Stimulated activated CD8-positive, alpha-beta memory T cell treated with anti-CD3 and anti-CD28 coated beads, Interleukin-2, amount 100 ng/mL, for 48 hours (primary cell): ENCODE measurements at places on chromosomes 1 and 21.

- no peak for DNase-seq
Measured at GRCh38 chr1:15028102-15028501, 125.4 kb upstream of the TMEM51 start.

DNA sequence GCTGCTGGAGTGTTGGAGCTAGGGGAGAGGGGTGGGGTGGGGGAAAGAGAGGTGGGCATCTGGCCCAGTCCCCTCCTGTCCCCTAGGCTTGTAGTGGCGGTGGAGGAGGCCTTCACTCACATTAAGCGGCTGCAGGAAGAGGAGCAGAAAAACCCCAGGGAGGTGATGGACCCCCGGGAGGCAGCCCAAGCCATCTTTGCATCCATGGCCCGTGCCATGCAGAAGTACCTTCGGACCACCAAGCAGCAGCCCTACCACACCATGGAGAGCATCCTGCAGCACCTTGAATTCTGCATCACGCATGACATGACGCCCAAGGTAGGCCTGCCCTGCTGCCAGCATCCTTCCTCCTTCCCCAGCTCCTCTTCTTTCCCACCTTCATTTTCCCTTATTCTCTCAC is 23.6 kb downstream of the VANGL2 start:
- no peak for DNase-seq

DNA sequence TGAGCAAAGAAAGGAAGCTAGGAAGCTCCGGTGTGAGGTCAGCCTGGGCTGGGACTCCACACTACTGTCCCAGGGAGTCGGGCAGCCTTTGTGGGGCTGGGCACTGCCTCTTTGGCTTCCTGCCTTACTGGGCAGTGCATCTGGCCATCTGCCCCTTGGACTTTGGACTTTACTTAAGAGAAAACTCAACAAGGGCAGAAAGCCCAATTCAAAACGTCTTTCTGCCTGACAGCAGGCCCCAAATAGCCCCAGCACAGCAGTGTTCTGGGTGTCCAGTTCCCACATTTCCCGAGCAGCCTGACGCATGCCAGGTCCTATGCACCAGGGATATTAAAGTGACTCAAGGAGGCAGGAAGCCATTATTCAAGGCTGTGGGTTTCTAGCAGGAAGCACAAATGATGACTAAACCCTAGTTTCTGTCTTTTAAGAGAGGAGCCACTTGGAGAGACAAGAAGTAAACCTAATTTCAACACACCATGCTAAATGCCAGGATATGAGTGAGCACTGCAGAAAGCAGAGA is 37.9 kb upstream of the EDEM3 start:
- DNase-seq = no peak

- no peak for DNase-seq
Measured at GRCh38 chr1:237873487-237874211, 17.1 kb downstream of the ZP4 start.

- DNase-seq = no peak
Measured at GRCh38 chr1:76153841-76154205, 79.3 kb downstream of the ST6GALNAC3 start.

GRCh38 chr1:154456631-154457030 is 45.4 kb upstream of the TDRD10 start:
- DNase-seq = no peak

- no peak for DNase-seq
Measured at GRCh38 chr1:169025412-169025811, 81.1 kb upstream of the ATP1B1 start.

DNA sequence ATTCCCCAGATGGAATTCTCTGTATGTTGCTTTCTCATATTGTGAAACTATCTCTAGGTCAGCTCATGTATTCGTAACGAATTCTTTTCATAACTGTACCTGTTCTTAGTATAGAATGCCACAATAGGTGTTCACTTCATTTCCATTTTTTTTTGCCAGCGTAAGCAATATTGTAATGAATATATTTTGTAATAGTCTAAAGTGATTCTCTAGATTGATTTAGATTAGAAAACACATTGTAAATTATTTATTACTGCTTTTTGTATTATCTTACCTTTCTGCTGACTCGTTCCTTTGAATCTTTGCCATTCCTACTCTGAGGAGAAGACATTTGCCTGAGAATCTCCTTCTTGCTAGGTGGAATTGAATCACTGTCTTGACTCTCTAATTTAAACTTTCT is 14.8 kb downstream of the PDC start:
- no peak for DNase-seq

GRCh38 chr1:32073299-32074229 is 825 bp downstream of the TMEM39B start:
- DNase-seq = no peak

DNA sequence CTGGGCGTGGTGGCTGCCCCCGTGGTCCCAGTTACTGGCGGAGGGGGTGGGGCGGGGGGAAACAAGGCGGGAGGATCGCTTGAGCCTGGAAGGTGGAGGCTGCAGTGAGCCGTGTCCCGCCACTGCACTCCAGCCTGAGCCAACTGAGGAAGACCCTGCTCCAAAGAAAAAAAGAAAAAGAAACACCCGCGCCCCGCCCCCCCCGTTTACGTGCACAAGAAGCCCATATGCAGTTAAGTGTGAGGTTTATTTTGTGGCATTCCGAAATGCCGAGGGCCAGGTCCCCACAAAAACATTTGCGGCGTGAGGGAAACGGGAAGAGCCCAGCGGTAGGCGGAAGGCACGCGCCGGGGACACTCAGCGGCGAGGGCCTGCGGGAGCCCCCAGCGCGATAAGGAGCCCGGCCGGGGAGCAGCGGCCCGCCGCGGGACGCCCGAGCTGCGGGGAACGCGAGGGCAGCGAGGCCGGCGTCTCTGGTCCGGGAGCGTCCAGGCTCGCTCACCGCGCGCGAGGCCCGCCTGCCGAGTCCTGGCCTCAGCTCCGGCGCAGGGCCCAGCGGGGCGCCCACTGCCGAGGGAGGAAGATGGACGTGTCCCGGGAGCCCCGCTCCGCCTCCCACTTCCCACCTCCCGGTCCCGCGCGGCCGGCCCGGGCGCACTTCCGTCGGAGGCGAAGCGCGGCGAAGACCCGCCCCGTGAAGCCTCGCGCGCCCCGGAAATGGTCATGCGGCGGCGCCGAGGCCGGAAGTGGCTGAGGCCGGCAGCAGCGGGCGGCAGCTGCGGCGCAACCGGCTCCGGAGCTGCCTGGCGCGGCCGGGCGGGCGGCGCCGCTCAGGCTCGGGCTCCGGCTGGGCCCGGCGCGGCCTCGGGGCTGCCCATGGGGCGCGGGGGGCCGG is at the start of gene TRAPPC10:
Gene TRAPPC10 (plus strand): TSS at position 731 of the 895 bp plus-strand sequence. CDS start 185 bp downstream, outside the sequence.
- peak; percentile 79 for DNase-seq

DNA sequence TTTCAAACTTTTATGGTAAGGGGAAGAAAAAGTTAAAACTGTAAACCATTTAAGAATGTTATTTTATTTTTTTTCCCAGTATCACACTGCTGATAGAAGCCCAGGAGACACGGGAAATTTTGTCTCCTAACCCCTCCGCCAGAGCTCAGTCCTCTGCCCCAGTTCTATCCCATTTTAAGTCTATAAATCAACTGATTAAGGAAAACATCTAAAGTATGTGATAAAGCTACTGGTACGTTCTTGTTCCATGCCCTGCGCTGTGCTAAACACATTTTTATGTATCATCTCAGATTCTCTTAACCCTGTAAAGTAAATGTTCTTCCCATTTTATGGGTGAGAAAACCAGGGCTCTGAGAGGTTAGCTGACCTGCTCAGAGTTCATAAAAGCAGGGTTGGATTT is 34.7 kb downstream of the NIPAL3 start:
- no peak for DNase-seq

DNA sequence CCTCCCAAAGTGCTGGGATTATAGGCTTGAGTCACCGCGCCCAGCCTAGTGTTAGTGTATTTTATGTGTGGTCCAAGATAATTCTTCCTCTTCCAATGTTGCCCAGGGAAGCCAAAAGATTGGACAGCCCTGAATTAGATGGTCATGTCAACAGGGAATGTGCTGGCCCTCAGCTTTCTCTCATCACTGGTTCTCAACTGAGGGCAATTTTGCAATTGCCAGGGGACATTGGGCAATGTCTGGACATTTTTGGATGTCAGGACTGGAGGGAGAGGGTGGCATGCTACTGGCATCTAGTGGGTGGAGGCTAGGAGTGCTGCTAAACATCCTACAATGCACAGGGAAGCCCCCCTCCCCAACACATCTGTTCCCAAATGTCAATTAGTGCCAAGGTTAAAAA is 95.0 kb downstream of the LAMC2 start:
- DNase-seq = no peak

- DNase-seq = no peak
Measured at GRCh38 chr1:221101807-221102605, 222.8 kb downstream of the HLX start.

GRCh38 chr1:68279846-68280245 is 47.5 kb upstream of the WLS start:
- DNase-seq = no peak

DNA sequence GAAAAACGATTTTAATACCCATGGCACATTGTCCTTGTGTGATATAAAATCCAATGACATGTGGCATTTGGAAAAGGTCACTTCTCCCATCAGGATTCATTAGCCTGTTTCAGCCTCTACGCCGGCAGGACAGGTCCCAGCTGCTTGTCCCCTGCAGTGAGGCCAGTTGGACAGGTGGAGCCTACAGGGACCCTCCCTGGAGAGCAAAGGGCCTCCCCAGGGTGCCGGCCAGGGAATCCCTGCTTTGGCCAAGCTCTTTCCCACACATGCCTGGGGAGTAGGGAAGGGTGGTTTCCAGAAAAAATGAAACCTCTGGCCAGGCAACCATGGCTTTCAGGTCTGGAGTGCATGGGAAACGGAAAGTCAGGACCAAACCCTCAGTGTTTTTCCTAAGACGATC is 93.1 kb downstream of the TMEM53 start:
- DNase-seq = no peak

GRCh38 chr1:69533343-69533742 is 34.4 kb upstream of the LRRC7 start:
- no peak for DNase-seq

DNA sequence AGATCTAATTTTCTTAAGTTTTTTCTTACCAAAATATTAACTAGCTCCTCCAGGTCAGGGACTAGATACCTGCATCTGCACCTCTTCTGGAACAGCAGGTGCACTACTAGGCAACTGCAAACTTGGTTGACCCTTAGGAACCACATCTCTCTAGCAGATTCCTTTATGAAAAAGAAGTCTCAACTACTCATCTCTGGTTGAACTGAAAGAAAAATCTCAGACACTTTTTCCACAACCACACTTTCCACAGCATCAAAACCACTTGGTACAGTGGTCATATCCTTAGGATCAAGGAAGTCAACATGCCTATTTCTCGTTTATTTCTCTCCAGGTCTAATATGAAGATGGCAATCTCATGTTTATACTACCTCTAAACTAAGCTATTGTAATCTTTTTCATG is 52.3 kb downstream of the VAV3 start:
- DNase-seq = no peak
